ENCODE measurements at places on chromosomes 5 and 9. TPM values are rescaled to one million over a fixed set of nuclear protein-coding genes. Genes with fewer than 3 reads are reported as not detected.

Gene NTNG2
- polyA plus RNA-seq, result 0.05 TPM

Gene SPATA31A5
- polyA plus RNA-seq, result not detected

Gene SCGB3A2
- polyA plus RNA-seq, result not detected

Gene IRX4
- polyA plus RNA-seq, result 14.6 TPM

Gene IFNB1
- 0.07 TPM for polyA plus RNA-seq

Gene MORN5
- not detected for polyA plus RNA-seq

Gene SPINK4
- polyA plus RNA-seq, result not detected

Measured in keratinocyte (primary cell).